ENCODE measurements at places on chromosomes 5 and 9.

DNA sequence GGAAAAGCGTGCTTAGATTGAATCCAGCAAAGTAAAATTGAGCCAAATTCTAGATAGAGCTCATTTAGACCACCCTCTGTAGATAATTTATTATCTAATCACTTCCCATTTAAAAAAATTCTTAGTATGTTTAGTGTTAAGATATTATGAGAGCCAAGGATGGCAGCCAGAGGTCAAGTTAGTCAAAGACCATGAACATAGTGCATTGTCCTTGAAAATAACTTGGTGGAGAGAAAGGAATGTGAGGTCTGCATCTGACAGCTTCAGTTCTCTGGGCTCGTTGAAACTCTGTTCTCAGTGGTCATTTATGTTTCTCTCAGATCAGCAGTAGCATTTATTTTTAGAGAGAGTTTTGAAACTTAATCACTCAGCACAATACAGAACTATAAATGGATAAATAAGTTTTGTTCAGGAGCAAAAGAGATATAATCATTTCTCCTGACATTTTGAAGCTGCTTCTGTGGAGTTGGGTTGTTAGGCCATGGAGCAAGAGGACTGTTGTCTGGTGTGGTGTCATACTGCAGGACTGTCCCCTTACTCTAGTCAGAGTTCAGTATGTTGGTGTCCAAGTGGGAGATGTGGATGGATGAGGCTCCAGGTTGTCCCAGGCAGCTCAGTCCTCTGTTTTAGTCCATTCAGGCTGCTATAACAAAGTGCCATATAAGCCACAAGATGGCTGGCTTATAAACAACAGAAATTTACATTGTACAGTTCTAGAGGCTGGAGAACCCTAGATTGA, 337.7 kb downstream of the FBXL7 start:
- no peak for DNase-seq

DNA sequence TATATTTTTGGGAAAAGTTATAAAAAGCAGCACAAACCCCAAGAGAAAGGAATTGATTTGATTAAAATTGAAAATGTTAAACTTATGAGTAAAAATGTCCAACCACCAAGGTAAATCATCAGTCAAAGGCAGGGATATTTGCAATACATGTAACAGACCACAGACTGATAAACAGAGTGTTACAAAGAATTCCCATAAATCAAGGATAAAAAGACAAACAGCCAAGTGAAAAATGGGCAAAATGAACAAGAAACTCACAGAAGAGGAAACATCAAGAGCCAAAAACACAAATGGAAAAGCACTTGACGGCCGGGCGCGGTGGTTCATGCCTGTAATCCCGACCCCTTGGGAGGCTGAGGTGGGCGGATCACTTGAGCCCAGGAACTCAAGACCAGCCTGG, 81.3 kb upstream of the HRH2 start:
- no peak for DNase-seq

GRCh38 chr5:94524841-94525697, 93.3 kb downstream of the KIAA0825 start:
- DNase-seq: no peak

- DNase-seq: no peak
Observed at GRCh38 chr9:22035591-22036011, 26.5 kb upstream of the CDKN2B start.

GRCh38 chr5:146878476-146879172, at the start of gene PPP2R2B:
Gene PPP2R2B (minus strand): TSS chr5:146878757.
- DNase-seq: peak; percentile 19

DNA sequence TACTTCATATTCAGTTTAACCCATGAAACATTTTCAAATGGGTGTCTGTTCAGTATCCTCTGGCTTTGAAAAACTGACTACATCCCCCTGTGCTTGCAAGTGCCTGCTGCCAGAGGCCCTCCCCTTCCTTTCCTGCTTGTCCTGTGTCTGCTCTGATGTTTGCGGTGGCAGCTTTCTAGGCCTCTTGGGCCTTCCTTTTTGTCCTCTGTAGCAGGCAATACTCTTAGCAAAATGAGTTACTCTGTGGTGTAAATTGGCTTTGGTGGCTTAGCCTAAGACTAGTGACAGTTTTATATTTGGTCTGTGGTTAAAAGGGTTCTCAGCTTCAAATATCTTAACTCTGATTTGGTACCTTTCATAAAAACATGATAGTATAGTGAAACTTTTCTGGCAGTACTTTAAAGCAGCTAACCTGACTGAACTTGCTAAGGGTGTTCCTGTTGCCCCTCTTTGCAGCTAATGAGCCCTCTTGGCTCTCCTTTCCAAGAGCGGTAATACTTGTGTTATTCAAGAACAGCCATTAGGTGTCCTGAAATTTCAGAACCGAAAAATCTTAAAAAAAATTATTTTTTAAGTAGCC, 76.6 kb downstream of the GOLM1 start:
- no peak for DNase-seq

DNA sequence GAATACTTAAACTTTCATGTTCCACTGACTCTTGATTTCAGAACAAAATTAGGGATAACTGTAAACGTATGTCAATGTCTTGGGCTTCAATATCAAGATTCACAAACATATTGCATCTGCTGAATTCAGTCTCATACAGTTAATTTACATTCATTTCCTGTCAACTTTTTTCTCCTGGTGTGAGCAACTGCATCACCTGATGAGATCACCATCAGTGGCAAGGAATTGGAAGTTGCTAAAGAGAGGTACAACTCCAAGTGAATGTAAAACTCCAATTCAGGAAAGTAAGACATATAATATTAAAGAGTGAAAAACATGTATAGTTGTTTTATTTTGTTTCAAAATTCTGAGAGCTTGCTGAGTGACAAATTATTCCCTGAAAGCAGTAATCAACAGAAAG, 1336.2 kb upstream of the C9orf72 start:
- no peak for DNase-seq

DNA sequence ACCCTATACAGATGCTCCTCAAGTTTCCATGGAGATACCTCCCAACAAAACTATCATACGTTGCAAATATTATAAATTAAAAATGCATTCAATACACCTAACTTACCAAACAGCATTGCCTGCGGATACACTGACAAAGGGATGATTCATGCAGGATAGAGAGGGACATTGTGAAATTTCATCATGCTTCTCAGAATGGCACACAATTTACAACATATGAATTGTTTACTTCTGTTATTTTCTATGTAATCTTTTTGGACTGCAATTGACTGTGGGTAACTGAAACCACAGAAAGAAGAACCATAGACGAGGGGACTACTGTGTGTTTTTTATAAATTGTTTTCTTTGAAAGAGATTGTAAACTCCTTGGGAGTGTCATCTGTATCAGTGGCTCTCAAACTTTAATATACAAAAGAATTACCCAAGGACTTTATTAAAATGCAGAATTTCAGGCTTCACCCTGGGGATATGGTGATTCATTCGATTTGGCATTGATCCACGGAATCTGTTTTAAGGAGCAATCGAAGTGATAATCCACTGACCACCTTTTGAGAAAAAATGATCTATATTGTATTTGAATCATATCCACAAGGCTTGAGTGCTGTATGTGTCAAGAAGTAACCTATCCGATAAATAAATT, 146.4 kb downstream of the SGCD start:
- no peak for DNase-seq

DNA sequence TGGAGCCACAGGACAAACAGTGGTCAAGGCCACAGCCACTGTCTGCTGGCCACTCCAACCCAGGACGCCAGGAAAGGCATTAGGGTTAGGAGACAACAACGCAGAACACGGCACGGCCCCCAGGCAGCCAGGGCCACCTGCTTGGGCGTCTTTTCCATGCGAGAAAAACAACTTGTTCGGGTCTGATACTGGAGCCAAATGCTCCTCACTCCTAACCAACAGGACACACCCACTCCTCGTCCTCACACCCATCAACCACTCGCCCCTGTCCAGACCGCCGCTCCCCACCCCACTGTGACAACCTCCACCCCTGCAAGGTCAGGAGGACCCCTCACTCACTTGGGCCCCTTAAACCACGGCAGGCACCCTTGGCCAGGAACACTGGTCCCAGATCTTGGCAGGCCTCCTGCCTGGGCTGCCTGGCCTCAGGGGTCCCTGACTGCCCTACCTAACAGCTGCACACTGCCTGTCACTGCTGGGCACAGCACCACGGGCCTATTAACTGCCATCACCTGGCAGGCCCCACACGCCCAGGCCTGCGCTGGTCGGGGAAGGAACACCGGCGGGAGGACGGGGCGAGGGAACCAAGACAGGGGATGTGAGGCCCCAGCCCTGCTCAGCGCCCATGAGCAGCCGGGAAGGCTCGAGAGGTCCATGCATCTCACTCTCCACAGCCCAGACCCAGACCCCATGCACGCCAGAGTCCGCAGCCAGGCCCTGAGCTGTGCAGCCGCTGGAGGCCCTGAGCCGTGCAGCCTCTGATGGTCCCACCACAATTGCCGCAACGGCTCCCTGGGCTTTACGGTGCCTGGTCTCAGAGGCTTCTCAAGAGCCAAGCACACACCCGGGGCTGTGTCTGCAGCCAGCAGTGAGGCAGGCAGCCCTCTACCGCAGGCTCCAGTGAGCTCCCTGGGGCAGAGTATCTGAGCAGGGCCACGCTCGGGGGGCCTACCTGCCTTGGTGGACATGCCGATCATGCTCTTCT, 13.8 kb downstream of the CLPTM1L start:
- DNase-seq: no peak

DNA sequence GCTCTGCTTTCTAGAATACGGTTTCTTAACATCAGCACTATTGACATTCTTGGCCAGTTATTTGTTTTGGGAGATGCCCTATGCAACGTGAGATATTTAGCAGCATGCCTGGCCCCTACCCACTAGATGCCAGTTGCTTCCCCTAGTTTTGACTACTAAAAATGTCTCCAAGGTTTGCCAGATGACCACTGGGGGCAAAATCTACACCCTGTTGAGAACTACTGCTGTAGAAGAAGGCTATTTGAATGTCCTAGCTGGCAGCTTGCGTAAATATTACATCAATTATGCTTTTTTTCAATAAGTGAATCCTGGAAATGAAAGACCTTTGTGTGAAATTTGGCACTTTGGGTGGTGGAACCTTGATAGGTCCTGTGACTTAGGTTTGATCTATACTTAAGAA, 5.0 kb downstream of the NCBP1 start:
- no peak for DNase-seq

DNA sequence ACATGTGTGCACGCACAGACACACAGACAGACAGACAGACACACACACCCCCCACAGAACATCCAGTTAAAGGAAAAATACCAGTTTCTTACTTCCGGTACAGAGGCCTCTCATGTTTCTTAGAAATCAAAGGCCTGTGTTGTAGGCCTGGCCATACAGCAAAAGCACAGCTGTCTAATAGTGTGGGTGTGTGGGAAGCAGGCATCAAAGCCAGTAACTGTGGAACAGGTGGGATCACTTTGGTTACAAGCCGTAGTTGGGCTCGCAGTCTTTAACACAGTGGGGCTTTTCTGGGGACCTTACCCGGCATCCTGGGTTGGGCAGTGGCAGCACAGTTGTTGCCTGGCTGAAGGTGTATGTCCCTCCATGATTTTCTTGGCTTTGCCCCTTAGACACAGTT, 55.2 kb downstream of the FBXL7 start:
- no peak for DNase-seq

DNA sequence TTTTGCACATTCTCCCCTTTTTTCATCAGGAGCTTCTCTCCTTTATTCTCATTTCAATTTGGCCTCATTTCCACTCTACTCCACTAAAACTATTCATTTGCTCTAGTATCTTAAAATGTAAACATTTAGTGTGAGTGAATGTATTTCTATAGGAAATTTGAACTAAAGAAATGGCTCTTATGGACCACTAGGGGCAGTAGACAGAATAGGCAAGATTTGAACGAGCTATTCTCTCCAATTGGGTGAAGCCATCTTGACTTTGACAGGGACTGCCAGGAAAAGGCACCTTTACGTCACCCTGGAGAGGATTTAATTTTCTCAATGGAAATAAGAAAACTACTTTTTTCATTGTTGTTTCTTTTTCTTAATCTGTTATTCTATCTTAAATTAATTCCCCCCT, 666.3 kb downstream of the DNAH5 start:
- DNase-seq: no peak

GRCh38 chr5:155106221-155106620, 92.7 kb downstream of the KIF4B start:
- no peak for DNase-seq

- no peak for DNase-seq
Observed at GRCh38 chr9:113187929-113188595, 33.0 kb downstream of the FKBP15 start.

DNA sequence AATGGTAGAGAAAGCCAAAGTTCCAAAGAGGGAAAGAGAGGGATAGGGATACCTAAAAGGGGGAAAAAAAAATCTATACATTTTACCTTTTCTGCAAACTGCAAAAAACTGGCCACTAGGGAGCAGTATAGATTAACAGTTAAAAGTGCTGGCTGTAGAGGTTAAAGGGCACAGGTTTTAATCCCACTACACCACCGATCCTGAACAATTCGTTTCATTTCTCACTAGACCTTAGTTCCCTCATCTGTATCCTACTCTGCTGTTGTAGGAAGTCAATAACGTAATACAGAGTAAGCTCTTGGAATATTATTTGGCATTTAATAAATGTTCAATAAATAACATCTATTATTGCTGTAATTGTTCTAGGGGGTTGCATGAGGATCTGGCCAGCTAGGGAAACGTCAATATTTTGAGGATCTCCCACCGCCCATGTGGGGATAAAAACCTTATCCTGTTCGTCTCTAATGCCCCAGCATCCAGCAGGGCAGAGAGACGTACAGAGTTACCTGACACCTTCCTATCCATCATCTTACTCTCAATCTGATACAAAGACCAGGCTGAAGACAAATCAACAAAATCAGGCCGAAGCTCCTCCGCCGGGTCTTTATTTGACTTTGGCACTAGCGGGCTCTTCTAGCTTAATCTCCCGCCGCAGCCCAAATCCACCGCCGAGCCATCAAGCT, 757 bp downstream of the CDC26 start:
- DNase-seq: no peak

DNA sequence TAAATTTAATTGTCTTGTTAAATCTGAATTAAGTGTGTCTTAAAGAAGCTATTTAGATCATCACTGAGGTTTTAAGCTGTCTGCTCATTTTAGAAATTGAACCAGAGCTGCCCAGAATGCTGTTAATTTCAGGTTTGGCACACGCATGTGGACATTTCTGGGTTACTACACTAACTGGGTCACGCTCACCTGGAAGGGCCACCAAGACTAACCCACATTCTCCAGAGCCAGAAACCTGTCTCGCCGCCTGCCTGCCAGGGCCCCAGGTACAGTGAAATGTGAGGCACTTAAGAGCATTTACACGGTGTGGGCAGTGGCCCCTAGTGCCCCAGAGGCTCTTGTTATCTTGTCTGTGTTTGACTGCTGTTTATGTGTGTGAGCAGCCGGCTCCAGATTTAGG, 46.6 kb downstream of the ATP10B start:
- DNase-seq: no peak

GRCh38 chr9:6829536-6829935, 71.8 kb downstream of the KDM4C start:
- no peak for DNase-seq

GRCh38 chr9:4822057-4822456, 29.3 kb downstream of the RCL1 start:
- no peak for DNase-seq

DNA sequence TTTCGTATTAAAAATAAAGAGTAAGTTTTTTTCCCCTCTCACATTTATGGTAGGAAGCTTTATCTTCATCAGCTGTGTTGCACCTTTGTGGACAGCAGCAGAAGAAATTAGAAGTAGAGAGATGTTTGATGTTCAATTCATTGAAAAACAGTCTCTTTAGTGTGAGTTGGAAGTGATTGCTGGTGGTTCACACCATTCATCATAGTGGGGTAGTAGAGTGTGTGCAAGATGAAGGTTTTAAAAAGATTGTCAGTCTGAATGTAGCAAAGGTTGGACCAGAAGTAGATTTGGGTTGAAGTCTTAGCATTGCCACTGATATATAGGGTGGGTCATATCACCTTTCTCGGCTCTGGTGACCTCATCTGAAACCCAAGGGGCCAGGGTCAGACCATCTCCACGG, 10.4 kb downstream of the ARHGEF28 start:
- no peak for DNase-seq
